ENCODE measurements at places on chromosomes 4 and X.

GRCh38 chr4:24244663-24245490 lies 339.5 kb downstream of the DHX15 start:
- DNase-seq = no peak

GRCh38 chr4:152634110-152634760 lies 45.6 kb downstream of the TMEM154 start:
- no peak for DNase-seq

DNA sequence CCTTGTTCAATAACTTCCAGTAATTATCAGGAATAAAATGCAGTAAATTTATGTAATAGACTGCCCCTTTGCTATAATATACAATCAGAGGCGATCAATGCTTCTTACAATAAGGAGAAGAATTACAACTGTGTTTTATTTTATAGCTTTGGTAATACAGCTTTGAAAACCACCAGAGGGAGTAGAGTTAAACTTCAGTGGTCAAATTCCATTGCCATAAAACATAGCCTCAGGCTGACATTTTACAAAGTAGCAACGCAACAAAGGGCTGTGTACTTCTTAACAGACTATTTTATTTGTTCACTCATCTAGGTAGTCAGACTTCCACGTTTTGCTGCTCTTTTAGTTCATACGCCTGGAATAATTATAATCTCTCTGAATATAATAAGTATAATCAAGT lies 58.5 kb downstream of the TEX13C start:
- DNase-seq = no peak

GRCh38 chrX:140425712-140426395 lies 79.0 kb downstream of the SOX3 start:
- no peak for DNase-seq

DNA sequence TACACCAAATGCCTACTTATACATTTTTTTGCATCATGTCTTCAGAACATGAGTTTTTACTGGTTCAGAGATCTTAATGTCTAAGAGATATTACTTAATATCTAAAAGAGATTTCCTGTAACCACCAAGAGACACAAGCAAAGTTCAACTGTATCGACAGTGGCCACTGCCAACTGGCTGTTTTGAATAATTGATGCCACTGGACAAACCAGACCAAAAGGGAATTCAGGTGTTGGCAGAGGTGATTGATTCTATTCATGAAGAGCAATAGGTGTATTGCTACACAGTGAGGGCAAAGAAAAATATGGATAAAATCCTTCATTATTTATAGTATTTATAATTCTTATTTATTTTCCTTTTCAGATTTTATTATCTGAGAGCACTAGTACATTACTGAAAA lies 58.5 kb upstream of the ANKRD17 start:
- DNase-seq = no peak

DNA sequence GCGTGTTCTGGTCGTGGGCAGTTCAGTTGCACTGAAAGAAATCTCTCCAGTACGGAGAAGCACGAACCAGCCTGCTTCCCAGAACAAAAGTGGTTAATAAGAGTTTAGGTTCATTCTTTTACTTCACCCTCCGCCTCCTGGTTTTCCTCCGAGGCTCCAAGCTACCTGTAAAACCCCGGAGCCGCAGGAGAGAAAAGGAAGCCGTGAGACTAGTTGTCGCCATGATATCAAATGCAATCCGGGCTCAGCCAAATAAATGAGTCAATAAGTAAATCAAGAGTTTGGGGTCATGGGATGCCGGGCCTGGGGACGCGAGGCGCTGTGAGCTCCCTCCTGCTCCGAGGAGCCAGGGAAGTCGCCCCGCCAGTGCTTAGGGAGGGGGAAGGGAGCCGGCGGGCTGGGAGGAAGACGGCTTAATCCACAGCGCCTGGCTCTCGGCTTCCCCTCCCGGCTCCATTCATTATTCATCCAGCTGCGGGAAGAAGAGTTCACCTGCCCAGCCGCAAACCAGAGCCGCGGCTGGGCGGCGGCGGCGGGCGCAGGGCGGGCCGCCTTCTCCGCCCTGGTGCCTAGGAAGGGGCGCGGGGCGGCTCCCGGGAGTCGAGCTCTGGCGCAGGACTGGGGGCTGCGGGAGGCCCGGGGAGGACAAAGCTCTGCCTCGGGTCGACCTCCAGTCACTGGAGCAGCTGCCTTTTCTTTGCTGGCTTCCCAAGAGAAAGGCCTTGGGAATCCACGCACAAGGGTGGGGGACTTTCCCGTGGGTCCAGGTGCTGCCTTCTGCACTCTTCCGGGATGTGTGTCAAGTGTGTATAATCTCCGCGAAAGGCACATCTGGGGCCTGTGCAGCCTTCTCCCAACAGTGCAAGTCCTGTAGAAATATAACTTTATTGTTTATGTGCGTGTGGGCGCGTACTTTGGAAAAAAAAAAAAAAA lies 1.7 kb downstream of the FRAS1 start:
- no peak for DNase-seq

- no peak for DNase-seq
Observed at GRCh38 chr4:85637778-85638177, 162.8 kb downstream of the ARHGAP24 start.

GRCh38 chr4:48133669-48134068 lies 381 bp downstream of the TXK start:
- DNase-seq = no peak

GRCh38 chr4:69601065-69601464 lies 38.4 kb downstream of the UGT2A2 start:
- DNase-seq = no peak

DNA sequence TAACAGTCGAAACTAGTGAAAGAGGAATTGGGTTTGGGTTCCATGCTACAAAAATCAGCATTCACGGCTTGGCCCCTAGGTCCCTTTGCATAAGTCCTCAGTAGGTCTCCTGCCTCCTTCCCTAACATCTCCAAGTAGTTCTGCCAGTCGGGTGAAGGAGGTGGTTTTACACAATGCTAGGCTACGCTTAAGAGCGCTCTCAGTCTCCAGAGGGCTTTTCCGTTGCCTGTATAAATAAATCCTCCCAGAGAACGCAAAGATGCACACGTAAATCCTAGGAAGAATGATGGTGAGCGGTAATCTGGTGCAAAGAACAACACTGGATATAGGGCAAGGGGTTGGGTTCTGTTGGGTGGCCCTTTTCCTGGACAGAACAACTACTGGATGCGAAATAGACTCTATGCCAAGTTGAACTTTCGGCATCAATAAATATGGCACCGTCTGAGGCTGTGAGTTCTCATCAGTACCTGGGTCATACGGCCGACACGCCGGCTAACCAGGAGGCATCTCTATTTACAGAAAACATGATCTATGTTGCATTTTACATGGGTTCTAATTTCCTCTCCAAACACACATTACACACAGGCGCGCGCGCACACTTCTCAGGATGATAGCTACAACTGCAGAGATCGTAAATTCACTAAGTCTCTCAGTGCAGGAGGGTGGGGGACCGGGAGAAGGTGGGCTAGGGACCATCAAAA lies 1.3 kb downstream of the CAMK2D start:
- DNase-seq = no peak

GRCh38 chr4:93876754-93877153 lies 48.2 kb downstream of the ATOH1 start:
- DNase-seq = no peak

DNA sequence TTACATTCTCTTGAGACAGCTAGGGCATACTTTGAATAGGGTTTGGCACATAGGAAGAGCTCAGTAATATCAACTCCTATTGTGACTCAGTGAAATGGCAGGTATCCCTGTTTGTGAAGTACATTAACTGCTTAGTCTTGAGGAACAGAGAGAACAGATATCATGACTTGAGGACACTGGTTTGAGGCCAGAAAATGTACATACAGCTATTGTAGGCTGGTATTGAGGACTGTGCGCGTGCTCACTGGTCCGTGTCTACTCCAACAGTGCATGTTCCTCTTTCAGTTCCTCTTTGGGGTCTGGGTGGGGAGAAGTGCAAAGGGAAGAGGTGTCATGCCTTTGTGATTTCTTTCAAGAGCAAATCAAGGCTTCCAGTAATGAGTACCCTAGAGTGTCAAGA lies 34.6 kb upstream of the TBC1D9 start:
- no peak for DNase-seq

- DNase-seq = no peak
Observed at GRCh38 chrX:47572773-47573340, 9.4 kb upstream of the TIMP1 start.

GRCh38 chr4:106987311-106987710 lies 48.8 kb downstream of the DKK2 start:
- no peak for DNase-seq

DNA sequence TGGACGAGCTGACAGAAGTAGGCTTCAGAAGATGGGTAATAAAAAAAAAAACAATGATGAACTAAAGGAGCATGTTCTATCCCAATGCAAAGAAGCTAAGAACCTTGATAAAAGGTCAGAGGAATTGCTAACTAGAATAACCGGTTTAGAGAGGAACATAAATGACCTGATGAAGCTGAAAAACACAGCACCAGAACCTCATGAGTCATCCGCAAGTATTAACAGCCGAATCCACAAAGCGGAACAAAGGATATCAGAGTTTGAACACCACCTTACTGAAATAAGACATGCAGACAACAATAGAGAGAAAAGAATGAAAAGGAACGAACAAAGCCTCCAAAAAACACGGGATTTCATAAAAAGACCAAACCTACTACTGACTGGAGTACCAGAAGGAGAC lies 10.5 kb downstream of the NELFA start:
- DNase-seq = no peak

Measured in stimulated activated CD8-positive, alpha-beta memory T cell treated with anti-CD3 and anti-CD28 coated beads, Interleukin-4, amount 100 ng/mL, for 1 hour (primary cell).